Mucosa of gallbladder (tissue), 1 donor: ENCODE measurements at places on chromosomes 1 and 21.

DNA sequence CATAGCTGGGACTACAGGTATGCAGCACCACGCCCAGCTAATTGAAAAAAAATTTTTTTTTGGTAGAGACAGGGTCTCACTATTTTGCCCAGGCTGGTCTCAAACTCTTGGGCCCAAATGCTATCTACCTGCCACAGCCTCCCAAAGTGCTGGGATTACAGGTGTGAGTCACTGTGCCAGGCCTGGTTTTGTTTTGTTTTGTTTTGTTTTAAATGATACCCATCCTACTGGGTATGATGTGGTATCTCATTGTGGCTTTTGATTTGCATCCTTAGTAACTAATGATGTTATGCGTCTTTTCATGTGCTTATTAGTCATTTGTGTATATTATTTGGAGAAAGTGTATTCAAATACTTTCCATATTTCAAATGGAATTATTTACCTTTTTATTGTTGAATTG lies 142.3 kb downstream of the VPS13D start:
- DNase-seq: no peak

GRCh38 chr1:211323156-211324063 lies 3.2 kb upstream of the TRAF5 start:
- DNase-seq: peak; percentile 72

- DNase-seq: no peak
Measured at GRCh38 chr21:37828991-37829390, 87.3 kb downstream of the KCNJ6 start.

DNA sequence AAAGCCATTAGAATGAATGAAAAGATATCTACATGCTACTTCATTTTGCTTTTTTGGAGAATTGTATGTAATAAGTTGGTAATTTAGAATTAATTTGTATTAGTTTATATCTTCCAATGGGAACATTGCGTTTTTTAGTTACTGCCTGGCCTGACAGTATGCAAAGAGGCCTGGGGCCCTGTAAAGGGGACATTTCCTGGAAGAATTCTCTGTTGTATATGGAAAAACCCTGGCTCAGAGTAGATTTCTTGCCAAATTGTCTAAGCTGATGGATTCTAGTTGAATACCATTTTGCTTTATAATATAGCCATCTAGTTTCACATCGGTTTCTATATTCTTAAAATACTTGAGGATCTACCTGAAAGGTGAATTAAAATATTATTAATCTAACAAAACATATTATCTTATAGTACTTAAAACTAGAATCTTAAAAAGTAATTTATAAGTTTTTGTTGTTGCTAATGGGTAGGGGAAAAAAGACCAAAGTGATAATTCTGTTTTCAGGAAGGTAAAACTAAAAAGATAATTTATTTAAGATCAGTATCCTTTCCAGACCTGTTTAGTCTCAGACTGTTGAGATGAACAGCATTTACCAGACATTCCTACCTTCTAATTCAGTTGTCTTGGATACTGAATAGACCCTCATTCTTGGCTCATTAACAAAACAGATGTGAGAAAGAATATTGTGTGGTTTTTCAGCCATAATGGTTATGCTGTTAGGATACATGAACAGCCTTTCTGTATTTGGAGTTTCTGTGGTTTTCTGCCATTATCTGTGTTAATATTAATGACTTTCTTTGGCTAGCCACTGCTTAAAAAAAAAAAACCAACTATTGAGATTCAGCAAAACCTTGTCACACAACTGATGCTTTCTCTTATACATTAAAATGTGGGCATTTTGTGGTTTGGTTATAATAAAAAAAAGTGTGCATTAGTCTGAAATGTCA lies 4.8 kb downstream of the AGO3 start:
- no peak for DNase-seq

DNA sequence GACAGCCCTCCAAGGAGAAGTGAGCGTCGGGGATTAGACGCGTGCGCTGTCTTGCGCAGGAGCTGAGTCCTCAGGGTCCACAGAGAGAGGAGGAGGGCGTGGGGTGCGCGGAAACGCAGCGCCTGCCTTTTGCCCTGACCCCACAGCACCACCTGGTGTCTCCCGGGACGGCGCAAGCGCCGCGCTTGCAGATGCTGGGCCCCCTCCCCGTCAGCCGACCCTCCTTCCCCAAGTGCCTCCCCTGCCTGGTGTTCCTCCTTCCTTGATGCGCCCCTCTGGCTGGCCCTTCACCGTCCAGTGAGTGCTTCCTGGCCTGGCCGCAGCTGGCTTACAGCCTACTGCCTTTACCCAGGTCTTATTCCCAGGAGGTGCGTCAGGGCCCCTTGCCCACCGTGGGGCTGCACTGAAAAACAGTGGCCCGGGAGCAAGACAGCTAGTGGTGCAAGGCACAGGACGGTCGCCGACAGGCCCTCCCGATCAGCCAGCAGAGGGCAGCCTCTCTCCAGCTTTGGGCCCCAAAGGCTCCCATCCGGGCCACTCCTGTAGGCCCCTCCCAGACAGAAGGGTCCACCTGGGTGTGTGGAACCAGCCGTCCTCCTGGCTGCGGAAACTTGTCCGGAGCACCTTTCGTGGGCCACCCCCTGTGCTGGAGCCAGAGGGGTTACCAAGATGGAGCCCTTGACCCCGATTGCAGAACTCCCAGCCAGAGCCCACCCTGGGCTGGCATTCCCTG lies 12.9 kb upstream of the PHLDA3 start:
- peak; percentile 88 for DNase-seq

GRCh38 chr1:150009604-150010392 lies 728 bp downstream of the OTUD7B start:
- DNase-seq: peak; percentile 27

- DNase-seq: no peak
Measured at GRCh38 chr1:46490656-46491442, 1.2 kb downstream of the DMBX1 start.

- DNase-seq: no peak
Measured at GRCh38 chr1:198416296-198416695, 124.2 kb downstream of the ATP6V1G3 start.

DNA sequence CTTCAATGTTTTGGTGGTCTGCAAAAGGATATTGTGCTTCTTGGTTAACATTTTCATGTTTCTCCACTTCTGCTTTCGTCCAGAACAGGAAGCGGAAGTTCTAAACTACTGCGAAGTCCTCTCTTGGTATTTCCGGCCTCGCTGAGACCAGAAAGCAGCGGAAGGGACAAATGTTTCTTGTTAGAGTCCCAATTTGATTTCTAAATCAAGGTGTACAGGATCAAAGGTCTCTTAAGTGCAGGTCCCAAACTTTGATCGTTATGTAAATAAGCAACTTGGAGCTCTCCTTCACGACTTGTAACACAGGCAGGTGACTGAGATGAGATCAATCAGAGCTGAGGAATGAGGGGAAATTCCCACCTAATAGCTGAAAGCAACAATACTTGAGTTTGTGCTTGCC lies 40.1 kb upstream of the HMCN1 start:
- peak; percentile 23 for DNase-seq

- no peak for DNase-seq
Measured at GRCh38 chr1:172898866-172899265, 151.9 kb downstream of the TNFSF18 start.

DNA sequence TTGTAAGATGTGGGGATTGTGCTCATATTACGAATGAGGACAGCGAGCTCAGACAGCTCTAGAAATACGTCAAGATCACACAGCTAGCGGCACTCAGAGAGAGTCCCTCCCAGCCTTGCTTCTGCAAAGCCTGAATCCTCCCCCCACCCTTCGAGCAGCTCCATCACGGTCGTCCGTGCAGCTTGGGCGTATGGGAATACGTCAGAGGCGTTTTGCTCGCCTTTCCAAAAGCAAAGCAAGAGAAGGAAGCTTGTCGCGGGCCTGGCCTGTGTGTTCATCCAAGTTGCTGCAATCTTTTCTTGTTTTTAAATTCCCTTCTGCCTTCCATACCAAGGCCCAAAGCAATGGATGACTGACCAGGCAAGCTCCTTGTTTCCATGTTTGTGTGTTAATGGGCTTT lies 125.5 kb upstream of the IRF2BP2 start:
- no peak for DNase-seq

GRCh38 chr1:150477733-150478132 lies 9.5 kb upstream of the TARS2 start:
- no peak for DNase-seq

DNA sequence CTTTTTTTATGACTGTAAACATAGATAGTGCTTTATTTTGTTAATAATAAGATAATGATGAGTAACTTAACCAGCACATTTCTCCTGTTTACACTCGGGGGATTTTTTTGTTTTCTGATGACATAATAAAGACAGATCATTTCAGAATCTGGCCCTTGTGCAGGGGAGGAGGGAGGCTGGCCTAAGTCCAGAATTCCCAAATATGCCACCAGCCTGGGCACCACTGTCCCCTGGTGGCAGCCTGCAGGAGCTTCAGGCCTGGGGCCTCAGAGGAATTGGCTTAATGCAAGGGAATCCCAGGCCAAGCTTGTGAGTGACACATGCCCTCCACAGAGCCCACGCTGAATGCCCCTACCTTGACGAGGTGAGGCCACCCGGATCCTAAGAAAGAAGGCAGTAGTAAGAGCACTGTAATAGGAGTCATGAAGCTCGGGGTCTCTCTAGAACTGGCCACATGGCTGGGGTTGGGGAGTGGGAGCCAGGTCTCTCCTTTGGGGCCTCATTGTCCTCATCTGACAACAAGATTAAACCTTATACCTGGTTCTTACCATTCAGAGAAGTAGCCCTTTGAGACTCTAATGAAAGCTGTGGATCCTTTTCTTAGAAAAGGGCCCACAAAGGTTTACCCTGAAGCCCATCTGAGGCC lies 24.1 kb downstream of the ETNK2 start:
- DNase-seq: peak; percentile 50

DNA sequence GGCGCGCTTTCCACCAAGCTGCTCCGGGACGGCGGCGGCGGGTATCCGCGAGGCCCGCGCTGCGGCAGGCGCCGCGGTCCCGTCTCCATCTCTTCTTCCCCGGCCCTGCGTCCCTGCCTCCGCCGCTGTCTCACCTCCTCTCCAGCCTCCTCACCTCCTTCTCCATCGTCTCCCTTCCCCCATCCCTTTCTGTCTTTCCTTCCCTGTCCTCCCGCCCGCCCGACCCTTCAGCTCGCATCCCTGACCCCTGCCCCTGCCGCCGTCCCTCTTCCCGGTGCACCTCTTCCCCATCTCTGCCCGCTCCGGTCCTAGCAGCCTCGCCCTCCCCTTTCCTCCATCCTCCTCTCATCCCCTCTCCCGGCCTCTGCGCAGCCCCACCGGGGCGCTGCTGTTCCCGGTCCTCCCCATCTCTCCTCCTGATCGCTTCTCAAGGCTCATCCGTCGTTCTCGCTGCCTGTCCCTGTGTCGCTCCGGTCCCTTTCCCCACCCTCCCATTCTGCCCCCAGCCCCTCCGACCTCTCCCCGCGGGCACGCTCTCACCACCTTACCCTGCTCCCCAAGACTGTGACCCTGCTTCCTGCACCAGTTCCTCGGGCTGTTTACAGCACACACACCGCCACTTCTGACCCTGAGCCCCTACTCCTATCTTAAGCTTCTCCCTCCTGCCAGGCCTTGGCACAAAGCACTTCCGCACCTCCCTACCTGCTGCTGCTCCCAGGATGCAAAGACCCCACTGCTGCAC lies 760 bp upstream of the NPHP4 start:
- no peak for DNase-seq

- no peak for DNase-seq
Measured at GRCh38 chr1:27538793-27539192, 48.8 kb upstream of the WASF2 start.

DNA sequence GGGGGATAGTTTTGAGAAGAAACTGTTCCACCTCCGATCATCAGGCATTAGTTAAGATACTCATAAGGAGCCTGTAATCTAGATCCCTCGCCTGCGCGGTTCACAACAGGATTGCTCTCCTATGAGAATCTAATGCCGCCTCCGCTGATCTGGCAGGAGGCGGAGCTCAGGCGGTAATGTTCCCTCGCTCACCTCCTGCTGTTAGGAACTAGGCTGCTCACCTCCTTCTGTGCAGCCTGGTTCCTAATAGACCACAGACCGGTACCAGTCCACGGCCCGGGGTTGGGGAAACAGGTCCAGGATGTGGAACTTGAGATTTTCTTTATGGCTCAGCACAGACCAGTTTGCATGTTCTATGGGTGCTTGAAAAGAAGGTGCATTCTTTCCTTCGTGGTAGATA lies 27.2 kb upstream of the FAM3B start:
- DNase-seq: no peak

DNA sequence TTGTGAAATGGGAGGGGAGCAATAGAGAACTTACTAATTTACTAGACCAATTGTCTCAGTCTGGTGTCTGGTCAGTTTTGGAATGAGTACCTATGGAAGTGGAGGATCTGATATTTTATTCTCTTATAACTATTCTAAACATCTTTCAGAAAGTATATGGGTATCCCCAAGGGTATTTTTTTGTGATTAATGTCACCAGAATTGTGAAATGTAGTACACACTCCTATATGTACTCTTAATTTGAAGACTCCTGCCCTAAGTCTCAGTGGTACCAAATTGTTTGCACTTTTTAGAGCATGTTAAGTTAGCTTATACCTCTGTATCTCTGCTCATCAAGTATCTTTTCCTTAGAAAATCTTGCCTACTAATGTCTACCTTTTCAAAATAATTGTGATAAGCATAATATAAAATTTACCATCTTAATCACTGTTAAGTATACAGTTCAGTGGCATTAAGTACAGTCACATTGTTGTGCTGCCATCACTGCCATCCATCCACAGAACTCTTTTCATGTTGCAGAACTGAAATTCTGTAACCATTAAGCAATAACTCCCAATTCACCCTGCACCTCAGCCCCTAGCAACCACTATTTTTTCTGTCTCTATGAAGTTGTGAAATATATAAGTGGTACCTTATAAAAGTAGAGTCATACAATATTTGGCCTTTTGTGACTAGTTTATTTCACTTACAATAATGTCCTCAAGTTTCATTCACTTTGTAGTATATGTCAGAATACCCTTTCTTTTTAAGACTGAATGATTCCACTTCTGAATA lies 40.5 kb downstream of the SLC30A7 start:
- DNase-seq: no peak

DNA sequence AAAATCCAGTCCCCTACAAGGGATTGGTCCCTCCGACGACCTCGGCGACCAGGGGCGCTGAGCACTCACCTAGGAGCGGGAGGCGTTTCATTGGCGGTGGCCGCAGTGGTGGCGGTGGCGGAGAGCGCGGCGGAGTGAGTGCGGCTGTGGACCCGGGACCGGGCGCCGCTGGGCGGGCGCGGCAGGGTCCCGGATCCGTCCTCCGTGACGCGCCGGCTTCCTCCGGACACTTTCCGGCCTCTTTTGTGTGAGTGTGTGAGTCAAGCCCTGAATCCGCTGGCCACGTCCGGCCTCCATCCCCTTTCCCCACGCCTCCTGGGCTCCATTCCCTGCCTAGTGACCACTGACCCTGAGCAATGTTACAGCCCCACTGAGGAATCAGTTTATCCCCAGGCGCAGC lies at the start of gene ADGRL4:
TSS of gene ADGRL4 (minus strand) at position 167 of the 400 bp plus-strand sequence. CDS start at position 91, 76 bp downstream.
- peak; percentile 11 for DNase-seq
